ENCODE measurements at places on chromosomes 4 and X.

DNA sequence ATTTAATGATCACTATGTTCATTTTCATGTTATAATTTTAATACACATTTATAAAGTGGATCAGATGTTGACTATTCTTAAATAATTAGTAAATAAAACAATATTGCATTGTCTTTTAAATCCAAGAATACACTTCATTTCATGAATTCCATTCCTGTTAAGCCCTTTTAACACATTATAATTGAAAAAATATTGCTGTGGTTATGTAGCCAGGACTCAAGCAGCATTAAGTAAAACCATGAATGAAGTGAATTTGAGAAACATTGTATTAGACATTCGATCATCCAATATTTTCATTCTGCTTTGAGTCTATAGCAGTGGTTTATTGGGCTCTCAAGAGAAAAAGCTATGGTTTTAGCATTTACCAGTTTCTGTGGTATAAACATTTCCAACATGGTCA lies 94.2 kb upstream of the RAPGEF2 start:
- no peak for DNase-seq

GRCh38 chr4:12393631-12394262 lies 965.1 kb upstream of the HS3ST1 start:
- no peak for DNase-seq

DNA sequence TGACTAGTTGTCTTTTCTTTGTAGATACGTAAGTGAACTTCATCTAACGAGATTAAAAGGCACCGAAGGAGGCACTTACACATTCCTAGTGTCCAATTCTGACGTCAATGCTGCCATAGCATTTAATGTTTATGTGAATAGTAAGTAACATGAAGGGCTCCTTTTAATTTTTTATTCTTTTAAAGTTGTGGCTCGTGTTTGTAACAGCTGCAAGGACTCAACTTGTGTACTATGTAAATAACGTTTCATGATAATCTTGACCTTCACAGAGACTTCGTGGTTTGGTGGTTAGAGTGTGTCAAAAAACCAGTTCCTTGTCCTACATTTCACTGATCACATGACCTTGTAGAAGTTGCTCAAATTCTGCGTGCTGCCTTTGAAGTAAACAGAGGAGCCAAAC lies 51.6 kb downstream of the KIT start:
- peak; percentile 8 for DNase-seq

GRCh38 chrX:152989292-152989658 lies 4.6 kb downstream of the PNMA5 start:
- no peak for DNase-seq

DNA sequence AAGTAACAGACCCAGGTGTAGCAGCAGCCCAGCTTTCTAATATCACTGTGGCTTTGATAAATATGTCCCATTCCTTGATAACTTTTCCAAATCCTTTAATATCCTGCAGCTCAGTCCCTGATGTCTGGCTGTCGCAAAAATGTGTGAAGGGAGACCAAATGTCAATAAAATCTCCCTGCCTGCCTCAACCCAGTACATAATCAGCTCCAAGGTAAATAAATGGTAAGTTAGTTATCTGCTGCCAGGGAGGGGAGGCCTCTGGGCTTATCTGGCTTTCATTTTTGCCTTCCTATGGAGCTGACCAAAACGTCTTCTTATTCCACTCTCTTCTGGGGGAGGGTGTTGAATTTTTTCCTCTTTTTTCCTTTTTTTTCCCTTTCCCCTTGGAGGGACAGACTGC lies 630.6 kb downstream of the MID1IP1 start:
- DNase-seq = no peak

DNA sequence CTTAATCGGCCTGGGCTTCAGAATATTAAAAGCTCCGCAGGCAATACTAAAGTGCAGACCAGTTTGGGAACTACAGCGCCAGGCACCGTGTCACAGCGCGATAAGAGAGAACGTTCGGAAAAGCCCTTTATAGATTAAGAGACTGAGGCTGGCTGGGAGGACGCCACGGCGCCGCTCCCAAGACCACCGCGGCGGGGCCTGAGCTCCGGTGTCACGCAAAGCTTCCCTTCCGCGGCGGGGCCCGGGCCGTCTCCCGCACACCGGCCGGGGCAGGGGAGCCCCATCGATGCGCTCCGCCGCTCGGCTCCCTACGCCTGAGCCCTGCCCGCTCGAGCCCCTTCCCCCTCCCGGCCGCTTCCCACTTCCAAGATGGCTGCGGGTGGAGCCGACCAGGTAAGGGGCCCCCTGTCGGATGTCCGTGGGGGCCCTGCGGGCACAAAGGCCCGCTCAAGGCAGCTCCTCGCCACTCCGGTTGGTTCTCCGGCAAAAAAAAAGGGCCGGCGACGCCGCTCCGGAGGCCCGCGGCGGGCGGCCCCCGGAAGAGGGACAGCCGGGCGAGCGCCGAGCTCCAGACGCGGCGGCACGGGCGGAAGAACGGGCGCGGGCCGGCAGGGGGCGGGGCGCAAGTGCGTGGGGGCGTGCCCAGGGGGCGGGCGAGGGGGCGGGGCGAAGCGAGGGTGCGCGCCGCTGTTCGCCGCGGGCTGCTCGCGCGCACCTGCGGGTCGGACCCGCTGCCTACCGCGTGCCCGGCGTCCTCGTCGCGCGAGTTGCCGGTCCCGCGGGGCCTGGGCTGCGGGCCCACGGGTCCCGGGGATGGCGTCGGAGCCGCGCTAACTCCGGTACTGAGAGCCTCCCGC lies at the start of gene TBC1D14:
Gene TBC1D14 (plus strand): TSS at position 714 of the 857 bp plus-strand sequence. CDS start 13,564 bp downstream, outside the sequence.
- peak; percentile 96 for DNase-seq

GRCh38 chr4:150342945-150343344 lies 239.0 kb upstream of the MAB21L2 start:
- no peak for DNase-seq

- DNase-seq = no peak
Measured at GRCh38 chrX:24347881-24348280, 12.6 kb upstream of the SUPT20HL1 start.

- DNase-seq = peak; percentile 66
Measured at GRCh38 chr4:156677131-156677531, 294.5 kb downstream of the PDGFC start.

DNA sequence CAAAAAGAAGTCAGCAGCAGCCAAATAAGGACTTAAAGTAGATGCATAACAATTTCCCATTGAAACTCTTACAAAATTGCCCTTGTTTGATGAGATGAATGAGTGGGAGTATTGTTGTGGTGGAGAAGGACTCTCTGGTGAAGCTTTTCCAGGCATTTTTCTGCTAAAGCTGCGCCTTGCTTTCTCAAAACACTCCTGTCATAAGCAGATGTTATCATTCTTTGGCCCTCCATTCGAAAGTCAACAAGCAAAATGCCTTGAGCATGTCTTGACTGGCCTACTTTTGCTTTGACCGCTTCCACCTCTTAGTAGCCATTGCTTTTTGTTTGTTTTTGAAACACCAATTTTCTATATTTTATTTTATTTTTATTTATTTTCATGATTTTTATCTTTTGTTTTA lies 340.9 kb upstream of the FGF13 start:
- DNase-seq = no peak

- DNase-seq = no peak
Measured at GRCh38 chr4:83342476-83342875, 7.8 kb upstream of the HPSE start.

GRCh38 chrX:112630187-112630586 lies 49.6 kb downstream of the LHFPL1 start:
- DNase-seq = peak; percentile 15

DNA sequence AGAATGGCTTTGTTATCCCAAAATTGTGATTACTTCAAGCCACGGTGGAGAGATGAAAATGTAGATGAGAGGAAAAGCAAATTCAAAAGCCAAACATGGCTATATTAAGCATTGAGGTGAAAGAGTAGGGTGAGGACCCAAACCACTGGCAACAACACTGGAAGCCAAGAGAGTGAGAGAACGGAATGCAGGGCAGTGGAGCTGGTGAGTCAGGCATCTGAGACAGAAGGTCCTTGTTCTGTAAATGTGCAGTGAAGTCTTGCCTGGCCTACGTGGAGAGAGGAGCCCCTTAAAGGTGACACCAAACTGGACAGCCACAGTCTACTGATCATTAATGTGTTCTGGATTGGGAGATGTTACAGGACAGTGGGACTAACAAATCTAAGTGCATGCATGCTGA lies 22.8 kb upstream of the SEC24B start:
- peak; percentile 11 for DNase-seq

- DNase-seq = no peak
Measured at GRCh38 chr4:163085085-163085484, 81.6 kb downstream of the NAF1 start.

DNA sequence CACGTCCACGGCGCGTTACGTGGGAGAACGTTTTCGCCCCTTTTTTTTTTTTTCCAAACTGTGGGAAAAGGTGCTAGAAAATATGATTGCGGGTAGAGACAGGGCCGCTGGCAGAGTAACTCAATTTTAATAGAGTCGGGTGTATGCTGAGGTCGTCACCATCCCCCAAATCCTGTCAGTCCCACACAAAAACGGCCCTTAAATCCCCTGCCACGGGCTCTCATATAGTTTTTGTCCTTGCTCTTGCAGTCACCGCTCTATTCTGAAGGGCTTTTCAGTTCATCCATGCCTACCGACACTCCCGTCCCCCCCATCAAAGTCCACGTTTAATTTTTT lies 796 bp upstream of the MED14 start:
- no peak for DNase-seq

GRCh38 chrX:103562801-103563200 lies 22.5 kb upstream of the TCEAL4 start:
- DNase-seq = no peak

GRCh38 chr4:81460191-81460701 lies 11.5 kb downstream of the RASGEF1B start:
- DNase-seq = no peak

DNA sequence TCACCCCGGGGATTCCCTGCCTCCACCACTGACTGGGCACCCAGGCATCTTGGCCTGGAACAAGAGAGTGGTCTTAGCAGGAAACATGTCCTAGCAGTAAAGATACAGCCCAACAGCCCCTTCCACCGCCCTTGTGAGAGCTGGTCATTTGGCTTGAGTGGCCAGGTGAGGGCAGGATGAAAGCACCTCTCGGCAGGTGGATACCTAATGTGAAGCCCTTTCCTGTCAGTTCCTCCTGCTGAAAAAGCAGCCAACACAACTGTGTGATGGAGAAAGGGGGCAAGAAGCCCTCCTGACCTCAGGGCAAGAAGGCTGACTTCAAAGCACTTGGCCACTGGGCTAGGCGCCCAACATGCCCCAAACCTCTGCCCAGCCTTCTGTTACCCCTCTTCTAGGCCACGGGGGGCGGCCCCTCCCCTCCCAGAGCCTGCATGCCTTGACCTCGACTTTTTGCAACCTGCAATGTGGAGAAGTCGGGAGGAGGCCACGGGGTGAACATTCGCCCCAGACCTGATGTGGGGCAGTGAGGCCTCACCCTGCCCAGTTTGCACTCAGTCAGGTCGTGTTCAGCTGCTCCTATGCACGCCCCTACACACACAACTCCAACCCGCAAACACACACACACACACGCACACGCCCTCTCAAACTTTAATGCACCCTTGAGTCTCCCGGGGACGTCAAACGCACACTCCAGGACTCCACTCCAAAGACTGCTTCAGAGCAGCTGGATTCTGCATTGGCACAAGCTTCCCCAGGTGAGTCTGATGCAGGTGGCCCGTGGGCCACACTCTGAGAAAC lies 1.1 kb downstream of the LGI2 start:
- DNase-seq = no peak

GRCh38 chrX:69813677-69814076 lies 197.8 kb downstream of the EDA start:
- no peak for DNase-seq

- no peak for DNase-seq
Measured at GRCh38 chrX:40172401-40173142, 74.8 kb upstream of the BCOR start.

GRCh38 chr4:35539404-35540055 lies 704.8 kb downstream of the ARAP2 start:
- DNase-seq = no peak

GRCh38 chr4:1659104-1660043 lies 24.7 kb downstream of the FAM53A start:
- DNase-seq = no peak

DNA sequence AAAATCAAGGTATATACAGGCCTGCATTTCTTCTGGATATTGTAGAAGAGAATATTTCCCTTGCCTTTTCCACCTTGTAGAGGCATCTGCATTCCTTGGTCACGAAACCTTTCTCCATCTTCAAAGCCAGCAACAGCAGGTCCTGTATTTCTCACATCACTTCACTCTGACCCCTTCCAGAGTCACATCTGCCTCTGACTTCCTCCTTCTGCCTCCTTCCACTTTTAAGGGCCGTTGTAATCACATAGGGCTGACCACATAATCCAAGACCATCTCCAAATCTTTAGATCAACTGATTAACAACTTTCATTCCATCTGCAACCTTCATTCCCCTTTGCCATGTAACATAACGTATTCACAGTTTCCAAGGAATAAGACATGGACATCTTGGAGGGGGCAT lies 38.3 kb upstream of the NDP start:
- DNase-seq = no peak

GRCh38 chr4:54517781-54518444 lies 139.8 kb upstream of the KIT start:
- DNase-seq = no peak

DNA sequence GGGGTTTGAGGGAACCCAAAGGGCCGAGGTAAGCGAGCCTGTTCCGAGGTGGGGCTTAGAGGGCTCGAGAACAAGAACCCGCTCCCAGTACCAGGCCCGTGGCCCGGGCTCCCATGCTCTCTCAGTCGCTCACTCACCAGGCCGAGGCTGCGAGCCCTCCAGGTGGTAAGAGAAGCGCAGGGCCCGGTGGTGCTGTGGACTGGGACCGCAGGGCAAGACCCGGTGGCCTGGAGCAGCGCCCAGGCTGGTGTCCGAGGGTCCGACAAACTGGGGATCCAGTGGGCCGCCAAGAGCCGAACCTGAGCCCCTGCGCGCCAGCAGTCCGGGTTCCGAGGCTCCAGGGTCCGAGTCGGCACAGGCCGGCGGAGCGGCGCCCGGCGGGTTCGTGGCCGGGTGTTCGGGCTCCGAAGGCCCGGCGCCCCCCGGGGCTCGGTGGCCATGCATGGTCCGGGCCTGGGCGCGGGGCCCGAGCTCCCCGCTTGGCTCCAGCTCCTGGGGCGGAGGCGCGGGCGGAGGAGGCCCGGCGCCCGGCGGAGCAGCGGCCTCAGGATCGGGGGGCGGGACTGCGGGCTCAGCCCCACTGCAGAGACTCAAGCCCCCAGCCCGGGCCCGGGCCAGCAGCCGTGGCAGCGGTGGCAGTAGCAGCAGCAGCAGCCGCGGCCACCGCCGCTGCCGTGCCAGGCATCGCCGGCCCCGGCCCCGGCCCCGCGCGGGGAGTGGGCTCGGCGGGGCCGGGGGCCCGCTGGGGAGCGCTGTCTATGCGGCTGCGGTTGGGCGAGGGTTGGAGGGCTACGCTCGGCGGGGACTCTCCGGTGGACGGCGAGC lies 833 bp downstream of the FGD1 start:
- DNase-seq = peak; percentile 55

- no peak for DNase-seq
Measured at GRCh38 chr4:60590116-60590515, 610.0 kb upstream of the ADGRL3 start.

GRCh38 chr4:121690001-121690400 lies 6.8 kb downstream of the ANXA5 start:
- DNase-seq = peak; percentile 55

GRCh38 chr4:127084666-127085065 lies 548.1 kb upstream of the INTU start:
- DNase-seq = peak; percentile 19

GRCh38 chr4:105092768-105093167 lies 53.9 kb upstream of the TET2 start:
- DNase-seq = no peak

- DNase-seq = no peak
Measured at GRCh38 chr4:178306565-178306964, 864.3 kb upstream of the AGA start.
